ENCODE measurements at places on chromosomes 5 and 9.

DNA sequence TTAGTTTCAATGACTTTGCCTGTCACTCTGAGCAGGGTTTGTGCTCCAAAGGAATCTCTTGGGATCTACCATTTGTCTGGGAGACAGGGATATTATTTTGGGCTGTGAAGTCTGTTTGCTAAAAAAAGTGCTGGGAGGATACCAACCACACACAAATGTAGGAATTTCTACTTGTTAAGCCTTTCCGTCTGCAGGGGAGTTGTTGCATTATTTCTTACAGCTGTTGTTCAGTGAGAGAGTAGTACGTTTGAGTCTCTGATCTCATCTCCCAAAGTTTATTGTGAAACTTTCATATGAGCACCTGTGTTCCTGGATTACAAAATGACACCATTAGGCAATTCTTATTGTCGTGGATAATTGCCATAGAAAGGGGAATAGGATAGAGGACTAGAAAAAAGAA, 78.3 kb upstream of the SEMA6A start:
- no peak for DNase-seq

DNA sequence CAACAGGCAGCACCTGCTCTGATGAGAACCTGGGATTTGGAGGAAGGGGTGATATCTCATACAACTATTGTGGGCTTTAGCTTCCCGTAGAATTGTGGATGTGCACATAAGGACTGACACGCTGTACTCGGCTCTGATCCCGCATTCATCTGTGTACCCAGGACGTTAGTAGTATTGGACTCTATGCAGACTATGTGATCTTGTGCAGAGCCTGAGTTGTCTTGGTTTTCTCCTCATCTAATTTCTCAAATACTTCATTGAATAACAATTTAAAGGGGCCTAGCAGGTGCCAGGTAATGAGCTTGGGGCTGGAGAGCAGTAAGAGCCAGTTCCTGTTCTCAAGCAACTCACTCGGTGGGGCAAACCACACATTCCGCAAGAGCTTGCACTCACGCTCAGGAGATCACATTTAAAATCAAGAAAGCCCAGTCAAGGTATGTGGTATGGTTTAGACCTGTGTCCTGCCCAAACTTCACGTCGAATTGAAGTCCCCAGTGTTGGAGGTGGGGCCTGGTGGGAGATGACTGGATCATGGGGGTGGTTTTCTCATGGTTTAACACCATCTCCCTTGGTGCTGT, 14.8 kb downstream of the C5orf15 start:
- no peak for DNase-seq

DNA sequence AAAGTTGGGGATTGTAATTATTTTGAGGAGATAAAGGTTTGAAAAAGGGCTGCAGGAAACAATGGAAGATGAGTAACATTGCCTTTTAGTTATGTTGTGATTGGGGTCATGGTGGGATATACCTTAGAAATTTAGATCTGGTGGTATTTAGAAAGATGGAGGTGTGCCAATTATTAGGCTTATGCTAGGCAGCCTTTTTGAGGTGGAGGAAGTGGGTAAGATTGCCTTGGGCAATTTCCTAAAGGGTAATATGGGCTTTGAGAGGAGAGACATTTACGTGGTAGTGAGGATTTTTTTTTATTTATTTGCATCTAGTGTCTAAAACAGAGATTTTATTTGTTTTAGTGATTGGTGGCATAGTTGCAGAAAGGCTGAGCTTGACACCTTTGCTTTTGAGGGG, 10.5 kb downstream of the HSPA4 start:
- no peak for DNase-seq

DNA sequence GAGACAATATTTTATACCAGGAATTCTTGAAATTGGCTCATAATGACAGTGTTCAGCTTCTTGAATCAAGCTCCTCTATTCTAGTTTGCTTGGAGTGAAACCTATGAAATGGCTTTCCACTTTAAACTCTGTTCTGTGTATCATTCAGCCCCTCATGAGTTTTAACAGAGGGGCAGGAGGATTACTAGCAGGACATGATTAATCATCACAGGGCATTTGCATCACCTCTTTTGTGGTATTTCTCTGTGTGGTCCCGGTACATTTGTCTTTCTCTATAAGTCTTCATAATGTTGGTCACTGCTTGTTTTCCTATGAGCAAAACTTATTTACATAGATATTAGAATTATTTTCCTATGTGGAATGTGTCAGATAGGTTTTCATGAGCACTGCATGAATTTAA, 21.2 kb downstream of the CAST start:
- DNase-seq, result no peak

- DNase-seq, result no peak
These were observed 255.8 kb downstream of the ROR2 start for GRCh38 chr9:91694081-91694870.

DNA sequence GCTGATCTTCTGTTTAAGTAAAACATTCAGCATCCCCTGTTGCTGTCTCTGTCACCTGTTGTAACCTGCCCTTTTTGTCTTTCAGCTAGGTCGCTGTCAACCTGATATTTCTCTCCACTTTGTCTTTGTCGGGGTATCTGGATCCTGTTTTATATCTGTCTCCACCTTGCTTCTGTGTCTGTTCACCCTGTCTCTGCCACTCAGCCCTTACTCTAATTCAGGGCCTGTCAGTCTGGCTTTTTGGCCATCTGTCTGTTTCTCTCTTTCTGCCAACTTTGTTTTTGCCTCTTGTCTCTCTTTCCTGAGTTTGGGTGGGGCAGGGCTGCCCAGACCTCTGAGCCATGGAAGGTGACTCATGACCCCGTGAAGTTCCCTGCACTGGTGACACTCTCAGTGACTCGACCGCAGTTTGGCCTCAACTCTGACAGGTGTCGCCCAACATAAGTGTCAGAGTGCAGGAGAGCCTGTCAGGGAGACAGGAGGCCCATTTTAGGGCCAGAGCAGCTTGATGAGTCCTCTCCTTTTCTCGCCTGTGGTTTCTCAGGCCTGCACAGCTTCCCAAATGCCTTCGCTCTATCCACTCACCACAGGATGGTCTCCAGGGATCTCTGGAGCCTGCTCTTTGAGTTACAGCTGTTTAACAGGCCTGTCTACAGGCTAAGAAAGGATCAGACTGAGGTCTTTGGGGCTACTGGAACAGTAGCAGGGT, 868 bp downstream of the ZBTB43 start:
- peak; percentile 60 for DNase-seq

- DNase-seq, result no peak
These were observed 90.0 kb downstream of the ARRDC3 start for GRCh38 chr5:91293131-91293530.

- DNase-seq, result no peak
These were observed 7.3 kb downstream of the DNAJB5 start for GRCh38 chr9:34996905-34997279.

GRCh38 chr9:95048225-95049087, 269.1 kb downstream of the FANCC start:
- peak; percentile 20 for DNase-seq

DNA sequence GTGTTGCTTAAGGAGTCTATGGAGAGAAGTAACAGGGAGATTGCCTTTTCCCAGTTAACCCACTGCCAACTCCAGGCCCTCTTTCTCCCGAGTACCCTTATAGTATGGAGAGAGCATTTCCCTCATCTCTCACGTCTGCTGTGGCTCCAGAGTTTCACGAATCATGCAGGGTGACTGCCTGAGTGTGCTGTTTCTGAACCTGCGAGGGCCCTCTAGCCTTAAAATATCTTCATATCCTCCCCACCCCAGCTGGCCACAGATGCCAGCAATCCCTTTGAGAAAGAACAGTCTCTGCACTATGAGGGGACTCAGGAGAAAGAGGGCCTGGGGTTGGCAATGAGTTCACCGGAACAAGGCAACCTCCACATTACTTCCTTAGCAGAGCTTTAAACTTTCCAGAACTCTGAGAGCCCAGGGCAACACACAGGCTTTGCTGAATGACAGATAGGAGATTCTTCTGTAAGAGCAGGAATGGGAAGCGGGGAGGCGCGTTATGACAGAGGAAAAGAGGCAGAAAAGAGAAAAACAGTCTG, 81.6 kb upstream of the ANKH start:
- no peak for DNase-seq

- no peak for DNase-seq
These were observed 1072.6 kb upstream of the NUDT12 start for GRCh38 chr5:104635227-104635626.

GRCh38 chr5:67377631-67378030, 181.0 kb upstream of the CD180 start:
- DNase-seq, result no peak

DNA sequence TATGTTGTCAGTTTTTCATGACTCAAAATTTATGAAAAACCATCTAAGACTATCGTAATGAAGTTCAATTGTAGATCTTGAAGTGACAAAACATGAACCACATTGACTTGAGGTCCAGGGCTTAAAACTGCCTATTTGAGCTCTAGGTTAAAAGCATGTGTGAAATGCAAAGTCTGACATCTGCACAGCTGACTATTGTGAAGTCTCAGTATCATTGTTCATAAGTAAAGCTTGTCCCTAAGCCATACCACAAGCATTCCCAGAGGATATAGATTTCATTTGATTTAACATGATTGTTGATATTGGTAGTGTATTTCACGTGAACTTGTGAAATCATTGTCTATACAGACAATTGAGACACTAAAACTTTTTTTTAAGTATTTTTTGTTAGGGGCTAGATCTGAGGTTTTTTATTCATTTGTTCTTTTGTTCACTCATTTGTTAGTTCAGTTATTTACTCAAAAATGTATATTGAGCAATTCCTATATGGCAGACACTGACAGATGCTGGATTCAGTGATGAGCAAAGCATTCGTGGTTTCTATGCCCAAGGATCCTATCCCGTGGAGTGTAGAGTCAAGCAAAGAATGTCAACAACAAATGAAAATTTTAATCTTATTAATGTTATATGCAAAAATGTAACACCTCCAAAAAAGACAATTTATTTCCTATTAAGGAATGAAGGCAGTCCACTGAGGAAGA, 485.2 kb downstream of the RAB3C start:
- DNase-seq, result no peak

- no peak for DNase-seq
These were observed 1.1 kb upstream of the SPIN1 start for GRCh38 chr9:88387036-88387551.

DNA sequence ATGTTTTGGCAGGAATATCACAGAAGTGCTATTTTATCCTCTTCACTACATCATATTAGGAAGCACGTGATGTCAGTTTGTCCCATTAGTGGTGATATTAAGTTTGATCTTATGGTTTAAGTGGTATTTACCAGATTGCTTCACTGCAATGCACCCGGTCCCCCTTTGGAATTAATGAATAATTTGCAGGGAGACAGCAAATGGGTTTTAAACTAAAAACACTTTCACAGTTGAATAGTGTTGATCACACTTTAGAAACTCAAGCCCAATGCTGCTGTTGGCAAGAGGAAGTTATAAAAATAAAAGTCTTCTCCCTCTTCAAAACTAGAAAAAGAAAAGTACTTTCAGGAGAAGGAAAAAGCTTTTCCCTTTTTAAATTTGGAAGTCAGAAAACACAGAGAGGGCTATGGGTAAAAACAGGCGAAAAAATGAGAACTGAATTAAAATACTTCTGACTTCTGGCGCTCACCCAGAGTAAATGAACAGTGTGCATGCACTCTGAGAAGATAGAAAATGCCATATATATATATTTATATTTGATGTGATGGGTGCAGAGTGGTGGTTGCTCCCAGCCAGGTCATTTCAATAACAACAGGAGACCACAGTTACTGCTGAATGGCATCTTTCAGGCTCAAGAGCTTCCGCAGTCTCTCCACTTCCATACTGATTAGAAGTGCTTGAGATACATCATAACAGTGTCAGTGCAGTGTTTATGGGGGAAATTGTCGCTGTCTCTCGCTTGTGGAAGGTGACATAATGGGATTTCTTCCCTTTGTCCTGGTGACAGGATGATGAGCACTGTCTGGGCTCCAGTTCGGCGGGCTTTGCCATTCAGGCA, 278.0 kb downstream of the ZSWIM6 start:
- DNase-seq, result no peak

GRCh38 chr9:114114364-114114763, 15.3 kb upstream of the KIF12 start:
- no peak for DNase-seq

DNA sequence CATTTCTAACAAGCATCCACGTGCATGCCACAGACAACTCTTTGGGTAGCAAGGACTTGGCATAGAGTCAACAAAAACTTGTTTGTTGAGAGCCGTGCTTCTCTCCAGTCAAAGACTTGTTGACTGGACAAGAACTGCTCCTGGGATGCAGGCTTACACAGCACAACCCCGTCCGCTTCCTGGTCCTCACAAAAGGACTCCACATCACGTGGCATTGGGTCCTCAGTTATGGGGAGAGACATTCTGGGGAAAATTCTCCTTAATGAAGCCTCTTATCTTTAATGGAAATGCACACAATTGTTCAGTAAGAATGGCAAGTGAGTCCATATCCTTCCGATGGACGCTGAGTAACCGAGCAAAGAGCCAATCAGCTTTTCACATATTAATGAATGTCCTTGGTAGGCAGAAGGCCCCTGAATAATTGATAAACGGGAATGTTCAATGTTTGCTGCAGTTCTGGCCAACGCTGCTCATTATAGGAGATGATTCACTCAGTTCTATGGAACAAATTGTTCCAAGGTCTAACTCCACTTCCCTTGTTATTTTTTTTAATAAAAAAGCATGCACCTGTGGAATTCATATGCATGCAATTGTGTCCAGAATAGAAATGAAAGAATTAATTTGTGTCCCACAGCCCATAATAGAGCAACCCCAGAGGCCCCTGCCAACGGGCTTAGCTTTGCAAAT, 97.0 kb upstream of the ZNF366 start:
- DNase-seq, result no peak

GRCh38 chr5:91212714-91213092, 170.4 kb downstream of the ARRDC3 start:
- DNase-seq, result no peak

- DNase-seq, result no peak
These were observed 13.1 kb downstream of the PSMD5 start for GRCh38 chr9:120829650-120830049.

GRCh38 chr9:71664566-71664965, 103.7 kb downstream of the CEMIP2 start:
- no peak for DNase-seq

DNA sequence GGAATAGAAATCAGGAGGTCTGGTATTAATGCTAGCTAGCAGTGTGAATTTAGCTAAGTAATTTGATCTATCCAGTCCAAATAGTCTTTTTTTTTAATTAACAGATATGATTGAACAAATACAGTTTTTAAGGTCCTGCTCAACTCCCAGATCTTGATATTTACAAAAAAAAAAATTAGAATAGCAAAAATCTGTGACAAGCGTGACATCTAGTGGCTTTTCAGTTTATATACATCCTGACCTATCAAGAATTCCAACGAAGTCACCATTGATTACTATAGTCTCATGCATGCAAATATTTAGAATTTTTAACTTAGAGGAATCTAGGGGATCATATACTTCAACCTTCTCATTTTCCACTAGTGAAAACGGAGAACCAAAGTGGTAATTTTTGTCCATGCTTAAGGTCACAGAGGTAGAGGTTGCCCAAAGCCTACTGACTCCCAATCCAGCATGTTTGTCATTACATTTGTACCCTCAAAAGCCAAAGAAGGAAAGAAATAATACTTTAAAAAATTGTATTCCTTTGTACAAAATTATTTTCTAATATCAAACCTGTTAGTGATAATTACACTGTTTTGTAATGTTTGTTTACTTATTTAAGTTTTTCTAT, 17.6 kb upstream of the TARS1 start:
- DNase-seq, result no peak

All from activated T-helper 1 cell treated with Interleukin-2 at 50 U/mL for 16 hours (primary cell).